Activated CD8-positive, alpha-beta T cell treated with anti-CD3 and anti-CD28 coated beads, Interleukin-2, amount 10 ng/mL, durations not matched to agents 7 days and 5 days (primary cell): ENCODE measurements at places on chromosomes 5 and 9.

DNA sequence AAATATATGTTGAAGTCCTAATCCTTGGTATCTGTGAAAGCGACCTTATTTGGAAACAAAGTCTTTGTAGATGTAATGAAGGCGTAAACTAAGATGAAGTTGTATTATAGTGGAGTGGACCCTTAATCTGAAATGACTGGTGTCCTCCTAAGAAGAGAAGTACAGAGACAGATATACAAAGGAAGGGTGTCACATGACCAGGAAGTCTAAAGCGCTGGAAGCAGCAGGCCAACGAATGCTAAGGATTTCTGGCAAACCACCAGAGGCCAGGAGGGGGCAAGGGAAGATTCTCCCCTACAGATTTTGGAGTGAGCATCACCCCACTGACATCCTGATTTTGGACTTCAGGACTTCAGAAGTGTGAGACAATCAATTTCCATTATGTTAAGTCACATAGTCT is 162.4 kb downstream of the SLC12A2 start:
- no peak for DNase-seq

DNA sequence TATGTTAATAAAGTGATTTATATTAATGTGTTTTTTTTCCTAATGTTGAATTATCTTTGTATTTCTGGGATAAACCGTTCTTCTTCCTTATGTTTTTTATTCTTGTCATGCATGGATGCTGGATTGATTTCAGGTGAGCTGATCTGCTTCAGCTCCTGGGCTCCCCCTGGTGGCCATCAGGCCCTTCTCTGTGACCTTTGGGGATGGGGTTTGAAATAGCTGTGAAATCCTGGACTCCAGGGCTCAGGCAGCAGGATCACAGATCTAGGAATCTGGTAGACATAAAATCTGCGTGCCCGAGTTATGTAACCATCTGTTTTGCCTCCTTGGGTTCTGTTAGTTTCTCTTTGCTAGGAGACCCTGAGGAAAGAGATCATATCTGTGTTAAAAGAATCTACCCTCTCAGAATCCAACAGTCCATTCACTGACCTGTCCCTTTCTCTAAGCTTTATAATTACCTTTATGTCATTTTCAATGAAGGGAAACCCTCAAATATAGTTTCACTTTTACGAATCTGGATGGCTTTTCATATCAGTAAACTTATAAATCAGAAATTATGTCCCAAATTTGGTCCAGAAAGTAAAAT is 12.2 kb upstream of the OR13J1 start:
- DNase-seq = peak; percentile 84

GRCh38 chr9:112809906-112810305 is 59.3 kb downstream of the SNX30 start:
- no peak for DNase-seq

DNA sequence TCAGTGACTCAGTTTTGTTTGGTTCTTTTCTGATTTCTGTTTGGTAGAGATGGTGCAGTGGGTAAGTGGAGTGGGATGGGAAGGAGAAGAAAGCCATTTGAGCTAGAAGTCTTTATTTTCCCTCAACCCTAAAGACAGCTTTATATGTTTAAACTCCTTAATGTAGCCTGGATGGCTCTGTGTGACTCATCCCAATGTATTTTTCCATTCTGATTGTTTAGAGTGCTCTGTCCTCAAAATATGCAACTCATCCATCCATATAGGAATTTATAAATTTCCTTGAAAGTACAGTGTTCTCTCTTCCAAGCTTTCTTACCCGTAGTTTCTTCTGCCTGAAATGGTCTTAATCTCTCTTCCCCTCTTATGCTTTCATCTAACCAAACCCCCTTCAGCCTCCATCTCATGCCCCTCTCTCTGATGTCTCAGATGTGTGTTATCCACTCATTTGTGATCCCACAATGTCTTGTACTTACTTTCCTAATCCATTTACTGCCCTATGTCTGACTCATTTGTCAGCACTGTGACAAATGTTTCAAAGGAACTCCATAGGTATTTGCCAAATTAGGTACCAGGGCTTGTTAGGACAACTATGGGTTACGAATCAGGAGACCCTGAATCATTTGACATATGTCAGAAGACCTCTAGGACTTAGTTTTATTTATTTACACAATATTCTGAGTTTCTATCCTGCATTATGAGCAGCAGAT is 217.5 kb upstream of the SGCD start:
- no peak for DNase-seq

DNA sequence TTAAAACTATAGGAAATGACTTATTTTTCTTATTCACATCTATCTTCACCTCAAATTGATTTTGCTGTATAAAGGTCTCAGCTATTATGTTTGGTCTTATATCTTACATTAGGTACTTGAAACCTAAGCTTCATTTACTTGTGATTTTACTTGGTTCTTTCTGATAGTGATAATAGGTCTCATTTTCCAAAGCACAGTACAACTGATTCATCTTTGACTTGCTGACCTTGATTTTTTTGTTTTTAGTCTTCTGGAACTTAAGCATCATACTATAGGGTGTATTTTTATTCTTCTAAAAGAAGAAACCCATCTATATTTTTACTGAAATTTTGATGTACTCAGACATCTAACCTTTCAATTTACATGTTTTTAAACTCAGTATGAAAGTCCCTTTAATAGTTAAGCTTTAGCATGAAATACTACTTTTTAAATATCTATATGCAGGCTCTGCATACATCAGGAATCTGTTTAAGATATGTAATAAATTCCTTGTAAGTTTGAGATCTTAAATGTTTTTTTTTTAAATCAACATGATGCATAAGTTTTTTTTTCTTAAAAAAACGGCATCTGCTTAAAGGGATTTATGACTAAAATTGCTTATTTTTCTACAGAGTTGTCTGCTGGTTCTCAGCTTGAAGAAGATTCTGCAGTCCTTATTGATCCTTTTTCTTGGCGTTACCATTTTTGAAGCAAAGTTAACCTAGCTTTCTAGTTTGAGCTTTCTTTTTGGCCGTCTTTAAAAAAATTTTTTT is 13.3 kb downstream of the MATR3 start:
- no peak for DNase-seq

- no peak for DNase-seq
Measured at GRCh38 chr5:171496456-171496855, 77.0 kb downstream of the FGF18 start.

GRCh38 chr5:119801570-119801969 is 172.2 kb downstream of the FAM170A start:
- DNase-seq = no peak

GRCh38 chr9:117044241-117044640 is 357.1 kb downstream of the TRIM32 start:
- DNase-seq = no peak

GRCh38 chr5:128355961-128356360 is 182.1 kb downstream of the FBN2 start:
- DNase-seq = no peak

GRCh38 chr5:125327676-125328075 is 581.2 kb upstream of the ZNF608 start:
- DNase-seq = no peak

GRCh38 chr5:84301535-84301934 is 83.1 kb downstream of the EDIL3 start:
- DNase-seq = no peak

DNA sequence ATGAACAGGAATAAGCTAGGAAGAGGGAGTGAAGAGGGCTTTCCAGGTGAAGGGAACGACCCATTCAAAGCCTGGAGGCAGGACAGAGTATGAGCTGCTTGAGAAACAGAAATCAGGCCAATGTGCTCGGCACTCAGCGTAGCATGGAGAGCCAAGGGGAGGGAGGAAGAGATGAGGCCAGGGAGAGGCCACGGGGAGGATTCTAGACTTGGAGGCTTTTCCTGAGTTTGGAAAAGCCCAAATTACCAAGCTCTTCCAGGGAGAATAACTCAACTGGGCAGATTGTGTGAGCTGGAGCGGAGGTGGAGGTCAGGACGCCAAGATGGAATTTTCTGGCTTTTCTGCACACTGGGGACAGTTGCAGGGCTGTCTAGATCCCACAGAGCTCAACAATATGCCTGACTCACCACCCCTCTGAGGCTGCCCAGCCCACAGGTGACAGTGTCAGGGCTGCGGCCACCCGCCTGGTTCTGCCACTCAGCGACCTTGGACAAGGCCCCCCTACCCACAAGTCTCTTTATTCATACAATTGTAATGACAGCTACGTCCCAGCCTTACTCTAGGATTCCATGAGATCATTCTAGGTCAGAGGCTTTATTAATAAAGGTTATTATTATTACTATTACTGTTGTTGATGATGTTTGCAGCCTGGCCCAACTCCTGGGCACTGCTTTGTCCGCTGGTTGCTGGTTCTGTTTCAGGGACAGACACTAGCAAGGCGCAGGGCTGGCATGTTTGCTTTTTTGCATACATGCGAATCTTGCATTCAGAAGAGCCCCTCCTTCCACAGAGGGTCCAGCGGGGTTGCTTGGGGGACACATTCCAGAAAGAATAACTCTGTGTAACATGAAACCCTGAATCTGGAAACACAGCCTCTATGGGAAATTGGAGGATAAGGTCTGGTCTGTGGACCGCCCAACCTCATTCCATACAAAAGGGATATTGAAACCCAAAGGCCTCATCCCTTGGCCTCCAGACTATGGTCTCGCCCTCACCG is 9.4 kb upstream of the LMX1B start:
- DNase-seq = no peak

GRCh38 chr5:165559645-165560044 is 2054.2 kb downstream of the MAT2B start:
- DNase-seq = no peak

DNA sequence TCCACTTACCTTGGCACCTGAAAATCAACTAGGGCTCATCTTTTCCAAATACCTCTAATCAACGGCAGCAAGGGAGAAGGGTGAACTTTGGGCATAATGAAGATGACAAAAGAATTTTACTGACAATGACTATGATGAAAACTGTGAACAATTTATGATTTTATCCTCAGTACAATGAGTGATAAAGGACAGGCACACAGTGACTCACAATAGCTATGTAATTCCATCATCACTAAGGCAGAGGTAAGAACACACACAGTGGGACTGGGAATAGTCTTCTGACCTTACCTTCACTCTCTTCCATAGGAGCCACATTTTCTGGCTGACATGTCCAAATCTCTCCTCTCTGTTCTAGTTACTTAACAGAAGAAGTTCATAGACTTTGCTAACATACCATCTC is 26.1 kb upstream of the KCNV2 start:
- no peak for DNase-seq

DNA sequence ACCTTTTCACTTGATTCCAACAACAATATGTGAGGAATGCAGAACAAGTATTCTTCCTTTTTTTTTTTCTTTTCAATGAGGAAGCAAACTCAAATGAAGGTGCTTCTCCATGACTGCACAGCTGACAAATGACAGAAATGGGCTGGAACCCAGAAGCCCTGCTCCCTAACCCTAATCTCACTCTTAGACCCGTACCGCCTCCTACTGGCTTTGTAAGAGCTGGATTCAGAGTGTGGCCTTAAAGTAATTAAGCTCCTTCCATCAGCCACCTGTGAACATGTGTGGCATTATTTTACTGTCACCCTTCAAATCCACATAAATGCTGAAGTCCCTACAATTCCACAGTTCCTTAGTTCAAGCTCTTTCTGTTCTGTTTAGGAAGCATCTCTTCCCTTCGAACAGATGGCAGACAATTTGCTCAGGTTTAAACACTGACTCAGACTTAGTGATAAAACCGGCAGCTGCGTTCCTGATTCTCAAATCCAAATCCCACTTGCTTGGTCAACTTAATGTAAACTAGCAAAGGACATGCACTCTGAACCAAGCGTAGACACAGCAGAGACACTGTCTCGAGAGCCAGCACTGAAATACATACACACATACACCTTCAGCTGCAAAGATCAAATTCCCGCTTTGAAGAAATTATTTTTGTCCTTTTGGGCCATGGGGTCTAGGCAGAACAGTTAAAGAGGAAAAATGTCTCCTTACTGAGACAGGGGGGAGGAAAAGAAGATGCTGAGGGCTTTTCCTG is 316.7 kb upstream of the TLE4 start:
- no peak for DNase-seq

GRCh38 chr5:173832386-173832785 is 55.8 kb upstream of the CPEB4 start:
- DNase-seq = no peak
